NCI-H1092 (cell line): ENCODE measurements at places on chromosomes 1 and 21.

GRCh38 chr1:24020025-24020424 lies 39.9 kb upstream of the SRSF10 start:
- DNase-seq, result no peak

DNA sequence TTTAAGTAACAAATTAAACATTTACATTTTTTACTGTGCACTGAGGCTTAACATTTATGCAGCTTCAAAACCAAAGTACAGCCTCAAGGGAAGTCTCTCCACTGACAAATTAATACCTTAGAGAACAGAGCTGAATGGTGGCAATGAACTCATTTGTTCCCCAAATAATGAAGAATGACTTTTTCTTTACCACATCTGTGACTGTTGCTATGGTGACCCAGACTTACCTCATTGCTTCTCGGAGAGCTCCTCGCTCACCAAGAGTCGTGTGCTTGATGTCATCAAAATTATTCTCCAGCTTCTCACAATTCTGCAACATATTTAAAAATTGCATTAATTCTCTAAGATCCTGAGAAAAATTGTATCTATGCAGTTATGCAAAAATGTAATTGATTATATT lies 92.9 kb downstream of the DPYD start:
- DNase-seq, result no peak

- no peak for DNase-seq
Observed at GRCh38 chr1:6554907-6555778, at the start of gene TAS1R1. Gene TAS1R1 (plus strand): TSS chr1:6555307. CDS start chr1:6555374, 67 bp downstream.

GRCh38 chr21:45141507-45141906 lies 67.1 kb downstream of the ADARB1 start:
- no peak for DNase-seq

DNA sequence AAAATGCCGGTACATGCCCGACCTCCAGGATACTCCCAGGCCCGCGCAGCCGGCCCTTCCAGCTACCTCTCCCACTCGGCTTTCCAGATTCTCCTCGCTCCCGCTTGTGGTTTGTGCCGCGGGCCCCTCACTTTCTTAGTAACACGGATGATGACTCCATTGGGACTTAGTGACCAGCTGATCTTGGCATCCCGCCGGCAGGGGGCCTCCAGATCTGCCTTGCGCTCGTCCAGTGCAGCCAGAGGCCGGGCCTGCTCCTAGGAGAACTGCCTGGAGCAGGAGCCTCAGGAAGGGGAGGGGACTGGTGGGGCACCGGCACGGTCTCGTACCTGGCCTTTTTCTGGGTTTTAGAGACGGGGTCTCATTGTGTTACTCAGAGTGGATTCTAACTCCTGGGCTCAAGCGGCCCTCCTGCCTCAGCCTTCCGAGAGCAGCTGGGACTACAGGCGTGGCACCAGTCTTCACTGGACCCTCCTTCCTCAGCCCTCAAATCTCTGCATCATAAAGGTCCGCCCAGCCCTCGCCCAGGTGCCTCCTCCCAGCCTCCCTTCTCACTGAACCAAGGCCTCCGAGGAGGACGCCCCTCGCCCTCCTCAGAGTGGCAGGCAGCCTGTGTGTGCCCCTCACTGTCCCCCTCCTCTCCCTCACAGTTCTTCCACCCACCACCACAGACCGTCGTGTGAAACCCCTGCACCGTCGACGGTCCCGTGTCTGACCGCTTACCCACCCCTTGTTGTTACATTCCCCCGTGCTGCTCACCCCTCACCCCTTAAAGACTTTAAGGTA lies 78.6 kb downstream of the SLC25A24 start:
- no peak for DNase-seq

- DNase-seq, result no peak
Observed at GRCh38 chr1:6972399-6972798, 187.1 kb downstream of the CAMTA1 start.

DNA sequence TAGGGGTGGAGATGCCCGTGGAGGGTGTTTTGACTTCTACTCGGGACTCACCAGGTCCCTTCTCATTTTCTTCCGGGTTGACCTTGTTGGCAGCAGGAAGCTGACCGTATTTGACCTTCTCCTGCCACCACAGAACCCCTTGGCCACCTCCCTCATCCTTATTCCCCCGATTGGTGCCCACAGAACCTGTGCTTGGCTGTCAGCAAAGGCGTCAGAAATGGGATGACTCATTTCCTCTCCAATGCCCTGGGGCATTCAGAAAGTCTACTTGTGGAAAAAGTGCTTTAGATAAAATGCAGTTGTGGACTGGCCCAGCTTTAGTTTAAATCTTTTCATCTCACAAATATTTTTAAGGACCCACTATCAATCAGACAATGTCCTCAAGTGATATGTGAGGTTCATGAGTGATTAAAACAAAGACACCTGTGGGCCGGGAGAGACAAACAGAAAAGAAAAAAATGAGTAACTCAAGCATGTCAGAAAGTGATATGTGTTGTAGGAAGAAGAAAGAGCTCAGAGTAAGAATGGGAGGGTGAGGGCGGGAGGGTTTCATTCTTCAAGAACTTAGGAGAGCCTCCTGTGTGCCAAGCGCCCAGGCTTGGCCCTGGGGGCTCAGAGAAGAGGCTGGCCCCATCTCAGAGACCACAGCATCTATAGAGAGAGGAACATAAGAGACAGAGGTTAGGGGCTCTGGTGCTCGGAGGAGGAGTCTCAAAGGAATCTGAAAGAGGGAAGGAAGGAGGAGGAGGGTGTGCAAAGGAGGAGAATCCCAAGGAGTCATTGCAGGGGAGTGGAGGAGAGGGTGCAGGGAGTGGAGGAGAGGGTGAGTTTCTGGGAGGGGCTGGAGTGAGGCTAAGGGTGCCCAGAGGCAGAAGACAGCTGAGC lies 221.6 kb upstream of the VAMP3 start:
- no peak for DNase-seq

GRCh38 chr1:28927266-28927647 lies 12.9 kb downstream of the EPB41 start:
- DNase-seq, result no peak

DNA sequence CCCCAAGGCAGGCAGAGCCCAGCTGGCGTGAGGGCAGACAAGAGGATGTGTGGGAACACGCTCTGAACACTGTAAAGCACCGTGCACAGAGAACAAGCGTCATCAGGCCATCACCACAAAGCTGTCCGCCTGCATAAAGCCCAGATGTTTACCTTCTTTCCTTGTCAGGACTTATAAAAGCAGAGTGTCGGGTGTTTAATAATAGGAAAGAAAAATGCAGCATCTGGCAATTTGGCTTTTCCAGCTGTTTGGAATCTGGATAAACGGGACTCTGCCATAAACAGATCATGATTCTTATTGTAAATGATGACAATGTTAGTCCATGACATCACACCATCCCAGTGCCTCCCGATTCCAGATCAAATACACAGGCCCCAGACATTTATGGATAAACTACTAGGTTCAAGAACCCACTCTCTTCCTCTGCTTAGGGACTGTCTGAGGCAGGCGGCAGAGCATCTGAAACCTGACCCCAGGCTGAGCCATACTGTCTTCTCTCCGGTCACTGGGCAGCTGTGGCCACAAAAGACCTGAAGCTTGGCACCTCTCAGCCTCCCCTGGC lies 4.2 kb downstream of the GLIS1 start:
- no peak for DNase-seq

- DNase-seq, result peak; percentile 68
Observed at GRCh38 chr1:16078925-16079656, 5.6 kb upstream of the FAM131C start.

DNA sequence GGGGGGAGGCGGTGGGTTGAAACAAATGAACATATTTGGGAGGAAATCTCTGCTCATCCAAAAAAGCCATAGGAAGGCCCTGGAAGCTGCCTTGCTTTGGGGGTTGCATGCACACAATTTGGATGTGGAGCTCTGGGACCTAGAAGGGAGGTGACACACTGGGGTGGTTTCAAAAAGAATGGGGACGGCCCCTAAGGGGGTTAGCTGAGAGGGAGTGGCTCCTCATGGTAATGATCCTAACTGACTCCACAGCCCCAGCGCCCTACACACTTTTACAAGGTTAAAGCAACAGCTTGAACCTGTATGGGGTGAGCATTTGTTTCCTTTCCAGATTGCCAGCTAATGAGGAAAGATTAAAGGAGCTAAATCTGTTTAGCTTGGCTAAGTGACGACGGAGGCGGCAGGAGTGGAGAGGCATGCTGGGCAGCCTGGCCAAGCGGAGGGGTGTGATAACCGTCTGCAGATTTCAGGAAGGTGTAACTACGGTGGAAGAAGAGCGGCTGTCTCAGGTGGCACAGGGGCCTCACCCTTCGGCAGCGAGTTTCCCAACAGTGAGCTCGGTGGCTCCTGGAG lies 107.3 kb downstream of the RNF220 start:
- no peak for DNase-seq

GRCh38 chr1:53556657-53557227 lies 97.5 kb downstream of the DMRTB1 start:
- DNase-seq, result no peak
